ENCODE measurements at places on chromosomes 12 and 14.
A peak's percentile ranks its signal among the peaks of the same experiment; 100 is the strongest.

GRCh38 chr14:98944989-98945388 lies 327.0 kb downstream of the BCL11B start:
- no peak for DNase-seq

- no peak for DNase-seq
Observed at GRCh38 chr14:76101391-76102379, 50.0 kb upstream of the GPATCH2L start.

DNA sequence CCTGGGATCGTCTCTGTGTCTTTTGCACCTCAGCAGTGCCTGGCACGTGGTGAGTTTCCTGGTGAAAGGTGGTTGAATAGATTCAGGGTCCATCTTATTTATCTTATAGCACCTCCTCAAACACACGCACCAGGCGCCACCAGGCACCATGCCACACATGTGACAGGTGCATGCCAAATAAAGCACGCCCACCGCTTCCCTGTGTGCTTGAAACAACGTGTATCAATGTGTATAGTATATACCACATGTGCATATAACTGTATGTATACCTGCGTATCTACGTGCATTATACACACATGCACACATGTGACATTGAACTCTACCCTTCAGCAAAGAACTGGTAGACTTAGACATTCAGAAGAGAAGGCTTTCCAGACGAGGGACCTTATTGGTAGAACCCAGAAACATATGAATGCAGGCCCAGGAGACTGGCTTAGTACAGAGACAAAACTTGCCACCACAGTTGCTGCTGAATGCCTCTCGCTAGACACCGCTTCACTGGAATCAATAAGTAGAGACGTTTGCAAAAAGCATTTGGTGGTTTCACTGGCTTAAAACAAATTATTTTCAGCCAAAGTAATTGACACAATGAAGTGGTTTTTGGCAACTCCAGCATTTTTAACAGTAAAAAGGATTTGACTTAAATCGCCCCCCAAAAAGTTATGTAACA lies 10.0 kb downstream of the EML1 start:
- no peak for DNase-seq

DNA sequence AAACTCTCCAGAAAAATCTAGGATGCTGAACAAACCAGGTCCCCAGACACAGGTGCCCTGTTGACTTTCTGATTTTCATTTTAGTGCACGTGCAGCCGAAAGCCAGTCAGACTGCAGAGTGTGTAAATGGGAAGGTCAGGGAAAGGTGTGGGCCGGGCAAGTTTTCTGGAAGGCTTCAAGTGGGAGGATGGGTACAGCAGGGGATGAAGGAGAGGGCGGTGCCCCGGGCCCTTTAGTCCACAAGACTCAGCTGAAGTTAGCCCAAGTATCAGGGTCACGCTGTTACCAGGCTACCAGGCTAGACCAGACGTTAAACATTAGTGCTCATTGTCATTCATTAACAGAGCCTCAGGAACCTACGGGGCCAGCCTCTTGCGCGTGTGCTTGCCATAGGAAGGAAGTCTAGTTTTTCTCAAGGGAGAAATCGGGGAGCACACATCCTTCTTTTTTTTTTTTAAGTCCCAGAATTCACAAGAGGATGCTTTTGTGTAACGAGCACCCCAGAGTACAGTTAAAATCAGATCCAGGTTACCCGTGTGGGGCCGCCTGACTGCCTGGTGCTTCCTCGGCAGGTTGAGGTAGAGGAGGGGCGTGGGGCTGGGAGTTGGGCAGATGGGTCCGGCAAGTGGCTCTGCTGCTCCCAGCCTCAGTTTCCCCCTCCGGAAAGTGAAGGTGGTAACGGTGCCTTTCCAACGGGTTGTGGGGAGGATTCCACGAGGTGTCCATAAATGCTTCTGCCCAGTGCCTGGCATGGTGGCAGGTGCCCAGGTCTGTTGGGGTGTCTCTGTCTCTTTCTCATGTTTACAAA lies 19.1 kb downstream of the BCL7A start:
- peak; percentile 90 for DNase-seq

DNA sequence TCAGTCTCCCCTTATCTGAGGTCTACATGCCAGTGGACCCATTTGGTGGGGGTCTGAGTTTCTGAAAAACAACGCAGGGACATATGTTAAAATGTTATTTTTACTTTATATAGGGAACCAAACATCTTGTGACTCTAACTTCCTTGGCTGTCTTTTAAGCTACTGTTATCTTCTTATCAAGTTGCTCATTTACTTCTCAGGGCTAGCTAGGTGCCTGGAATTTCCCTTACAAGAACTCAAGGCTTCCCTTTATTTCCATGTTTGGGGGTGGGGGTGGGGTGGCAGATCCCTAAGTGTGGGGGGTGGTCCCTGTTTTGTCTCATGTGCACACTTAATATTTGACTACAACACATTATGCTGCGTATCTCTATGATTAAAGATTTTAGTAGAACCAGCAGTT lies 31.6 kb downstream of the PPP1R36 start:
- no peak for DNase-seq

- DNase-seq: no peak
Observed at GRCh38 chr14:57302883-57303282, 34.1 kb downstream of the AP5M1 start.

DNA sequence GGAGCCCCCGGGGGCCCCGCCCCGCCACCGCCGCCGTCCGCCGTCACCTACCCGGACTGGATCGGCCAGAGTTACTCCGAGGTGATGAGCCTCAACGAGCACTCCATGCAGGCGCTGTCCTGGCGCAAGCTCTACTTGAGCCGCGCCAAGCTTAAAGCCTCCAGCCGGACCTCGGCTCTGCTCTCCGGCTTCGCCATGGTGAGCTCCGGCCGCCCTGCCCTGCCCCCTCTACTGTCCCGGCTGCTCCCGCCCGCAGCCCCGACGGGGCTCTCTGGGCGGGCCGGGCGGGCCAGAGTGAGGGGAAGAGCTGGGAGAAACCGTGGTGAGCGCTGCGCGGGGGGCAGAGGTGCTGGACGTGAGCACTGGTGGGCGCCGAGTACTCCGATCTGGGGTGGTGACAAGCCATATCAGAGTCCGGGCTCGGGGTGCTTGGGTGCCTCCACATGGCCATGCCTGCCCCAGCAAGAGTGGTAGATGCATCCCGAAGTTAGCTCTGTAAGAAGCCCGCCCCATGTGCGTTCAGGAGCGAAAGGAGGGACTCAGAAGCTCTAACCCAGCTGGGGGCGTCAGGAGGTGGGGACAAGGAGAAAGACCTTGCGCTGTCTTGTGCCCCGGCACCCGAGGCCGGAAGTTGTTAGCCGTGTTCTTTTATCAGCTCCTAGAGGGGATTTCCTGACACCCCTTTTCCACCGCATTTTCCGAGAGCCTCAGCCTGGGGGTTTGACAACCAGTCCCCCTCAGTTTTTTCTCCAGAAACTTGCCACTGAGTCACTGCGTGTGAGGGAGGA lies 717 bp downstream of the ORAI1 start:
- peak; percentile 50 for DNase-seq

- peak; percentile 46 for DNase-seq
Observed at GRCh38 chr14:68779761-68780323, 13.0 kb downstream of the ZFP36L1 start.

DNA sequence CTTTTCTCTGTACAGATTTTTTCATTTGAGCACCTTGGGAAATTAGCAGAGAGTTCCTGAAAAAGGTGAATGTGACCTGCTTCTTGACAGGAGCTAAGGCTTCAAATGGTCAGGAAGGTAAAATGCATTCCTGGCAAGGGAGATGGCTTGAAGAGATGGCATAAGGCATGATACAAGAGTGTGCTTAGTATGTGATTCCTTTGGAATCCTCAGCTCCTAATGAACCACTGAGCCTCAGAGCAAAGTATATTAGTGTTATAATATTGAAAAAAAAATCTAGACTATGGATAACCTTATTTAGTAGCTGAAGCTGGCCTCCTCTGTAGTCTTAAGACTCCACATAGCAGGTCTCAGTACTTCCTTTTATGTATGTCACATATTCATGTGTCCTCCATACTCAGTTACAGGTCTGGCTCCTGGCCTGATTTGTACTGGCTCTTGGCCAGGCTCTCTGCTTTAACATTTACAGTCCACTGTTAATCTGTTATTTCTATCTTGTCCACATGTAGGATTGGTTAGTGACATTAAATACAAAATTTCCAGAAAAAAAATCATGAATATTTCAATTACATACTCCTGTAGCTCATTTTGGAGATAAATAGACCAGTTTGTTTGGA lies 17.9 kb downstream of the TOGARAM1 start:
- no peak for DNase-seq

DNA sequence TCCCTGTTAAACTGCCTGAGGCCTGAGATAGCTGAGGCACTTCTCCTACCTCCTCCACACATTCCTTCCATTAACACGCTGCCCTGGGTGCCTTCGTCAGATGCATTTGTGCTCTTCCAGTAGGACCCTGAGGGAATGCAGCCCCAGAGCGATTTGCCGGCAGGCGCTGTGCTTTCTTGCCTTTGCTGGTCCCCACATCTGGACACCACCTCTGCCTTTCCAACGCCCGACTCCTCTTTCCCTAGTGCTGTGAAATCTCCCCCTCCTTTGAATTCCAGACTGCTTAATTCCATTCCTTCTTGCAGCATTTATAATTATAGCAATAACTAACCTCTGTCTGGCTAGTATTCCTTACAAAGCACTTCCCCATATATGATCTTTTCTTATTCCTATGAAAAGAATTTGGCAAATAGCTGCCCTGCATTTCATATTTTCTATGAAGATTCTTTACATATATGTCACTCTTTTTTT lies 88.4 kb downstream of the C12orf75 start:
- no peak for DNase-seq

DNA sequence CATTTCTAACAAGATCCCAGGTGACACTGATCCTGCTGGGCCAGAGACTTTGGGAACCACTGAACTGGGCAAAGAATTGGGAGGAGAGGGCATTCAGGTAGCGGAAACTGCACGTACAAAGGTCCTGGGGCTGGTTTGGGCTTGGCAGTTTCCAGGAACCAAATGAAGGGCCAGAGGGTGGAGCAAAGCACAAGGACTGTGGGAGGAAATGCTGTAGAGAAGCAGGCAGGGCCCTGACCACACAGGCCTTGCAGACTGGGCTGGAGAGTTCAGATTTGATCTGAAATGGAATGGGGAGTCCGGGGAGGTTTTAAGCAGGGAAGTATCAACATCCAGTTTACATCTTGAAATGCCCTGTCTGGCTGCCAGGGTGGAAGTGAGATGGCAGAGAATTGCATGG lies 195.1 kb downstream of the PHETA1 start:
- no peak for DNase-seq

- DNase-seq: peak; percentile 38
Observed at GRCh38 chr12:117587631-117588287, 226.3 kb upstream of the NOS1 start.

- DNase-seq: no peak
Observed at GRCh38 chr14:84483072-84483420, 1046.9 kb upstream of the FLRT2 start.

DNA sequence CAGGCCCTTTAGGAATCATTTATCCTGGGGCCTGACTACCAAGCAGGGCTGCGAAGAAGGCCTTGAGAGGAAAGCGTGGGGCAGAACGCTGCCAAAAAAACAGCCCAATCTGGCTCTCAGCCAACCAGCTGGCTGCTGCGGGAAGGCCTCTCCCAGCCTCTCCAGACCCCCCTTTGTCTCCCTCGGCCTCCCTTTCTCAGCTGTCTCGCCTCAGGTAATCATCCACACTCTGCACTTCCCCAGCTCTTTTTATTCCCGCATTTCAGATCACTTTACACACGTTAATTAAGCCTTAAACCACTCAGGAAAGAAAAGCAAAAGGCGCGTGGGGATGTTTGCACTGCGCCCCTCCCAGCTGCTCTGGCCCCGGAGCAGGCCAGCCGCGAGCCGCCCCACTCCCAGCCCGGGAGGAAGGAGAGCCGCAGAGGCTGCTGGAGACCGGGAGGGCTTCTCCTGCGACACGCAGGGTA lies 208.2 kb upstream of the FOXN3 start:
- DNase-seq: no peak

GRCh38 chr14:70888681-70889175 lies 18.5 kb upstream of the PCNX1 start:
- no peak for DNase-seq

DNA sequence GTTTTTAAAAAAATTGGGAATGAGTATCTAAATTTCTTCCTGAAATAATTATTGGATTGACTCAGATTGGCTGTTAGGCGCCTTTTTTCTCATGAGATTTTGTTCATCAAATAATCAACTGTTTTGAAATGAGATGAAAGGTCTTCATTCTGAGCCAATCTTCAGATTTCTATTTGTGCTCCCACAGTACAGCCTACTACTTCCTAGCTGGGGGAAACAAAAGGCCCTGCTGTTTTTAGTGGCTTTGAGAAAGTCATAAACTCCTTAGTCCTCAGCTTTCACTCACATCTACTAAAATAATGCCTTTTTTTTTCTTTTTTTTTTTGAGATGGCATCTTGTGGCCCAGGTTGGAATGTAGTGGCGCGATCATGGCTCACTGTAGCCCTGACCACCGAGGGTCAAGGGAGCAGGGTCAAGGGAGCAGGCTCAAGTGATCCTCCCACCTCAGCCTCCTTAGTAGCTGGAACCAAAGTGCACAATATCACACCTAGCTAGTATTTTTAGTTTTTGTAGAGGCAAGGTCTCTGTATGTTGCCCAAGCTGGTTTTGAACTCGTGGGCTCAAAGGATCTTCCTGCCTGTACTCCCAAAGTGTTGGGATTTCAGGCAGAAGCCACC lies 15.2 kb downstream of the NACA start:
- no peak for DNase-seq

- DNase-seq: no peak
Observed at GRCh38 chr14:93879362-93879983, 47.7 kb upstream of the FAM181A start.

- peak; percentile 57 for DNase-seq
Observed at GRCh38 chr12:14664434-14665023, 31.9 kb downstream of the GUCY2C start.

- no peak for DNase-seq
Observed at GRCh38 chr12:125907351-125907750, 842.1 kb downstream of the AACS start.

- DNase-seq: no peak
Observed at GRCh38 chr12:98419081-98419794, 96.2 kb upstream of the TMPO start.

DNA sequence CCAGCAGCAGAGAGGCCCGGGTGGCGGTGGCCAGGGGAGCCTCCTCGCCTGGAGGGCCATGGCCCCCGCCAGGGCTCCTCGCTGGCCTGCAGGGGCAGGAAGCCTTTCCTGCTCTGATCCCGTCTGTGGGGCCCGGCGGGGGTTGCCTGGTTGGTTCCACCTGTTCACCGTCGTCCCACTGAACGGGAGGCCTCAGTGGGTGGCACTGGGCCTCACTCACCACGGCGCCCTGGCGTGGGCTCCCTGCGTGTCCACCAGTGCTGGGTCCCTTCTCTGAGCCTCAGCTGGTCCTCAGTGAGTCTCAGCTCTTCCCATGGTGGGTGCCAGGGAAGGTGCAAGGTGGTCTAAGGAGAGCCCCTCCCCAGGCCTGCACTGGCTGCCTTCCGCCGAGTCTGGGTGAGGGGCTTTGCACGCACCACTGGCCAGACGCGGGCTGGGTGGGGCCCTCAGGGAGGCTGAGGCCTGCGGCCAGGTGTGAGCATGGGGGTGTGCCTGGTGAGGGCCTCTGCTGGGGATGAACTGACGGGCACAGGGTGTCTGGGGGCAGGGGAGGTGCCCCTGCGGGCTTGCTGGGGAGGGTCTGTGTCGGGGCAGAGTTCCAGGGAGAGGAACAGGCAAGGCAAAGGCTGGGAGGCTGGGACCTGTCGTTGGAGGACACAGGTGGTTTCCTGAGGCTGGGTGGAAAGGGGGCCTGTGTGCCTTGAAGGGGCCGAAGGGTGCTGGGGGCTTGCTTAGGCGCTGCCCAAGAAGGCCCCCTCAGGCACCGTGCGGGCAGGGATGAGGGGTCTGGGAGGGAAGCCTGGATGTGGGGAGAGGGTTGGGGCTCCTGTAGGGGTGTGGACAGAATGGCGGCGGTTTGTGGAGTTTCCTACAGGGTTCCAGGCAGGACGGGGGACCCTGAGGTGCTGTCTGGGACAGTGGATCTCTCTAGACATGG lies 339.8 kb downstream of the TMEM121 start:
- no peak for DNase-seq
